Stimulated activated CD4-positive, alpha-beta T cell treated with anti-CD3 and anti-CD28 coated beads, Interleukin-4, amount 100 ng/mL, for 24 hours (primary cell): ENCODE measurements at places on chromosomes 5 and 9.

DNA sequence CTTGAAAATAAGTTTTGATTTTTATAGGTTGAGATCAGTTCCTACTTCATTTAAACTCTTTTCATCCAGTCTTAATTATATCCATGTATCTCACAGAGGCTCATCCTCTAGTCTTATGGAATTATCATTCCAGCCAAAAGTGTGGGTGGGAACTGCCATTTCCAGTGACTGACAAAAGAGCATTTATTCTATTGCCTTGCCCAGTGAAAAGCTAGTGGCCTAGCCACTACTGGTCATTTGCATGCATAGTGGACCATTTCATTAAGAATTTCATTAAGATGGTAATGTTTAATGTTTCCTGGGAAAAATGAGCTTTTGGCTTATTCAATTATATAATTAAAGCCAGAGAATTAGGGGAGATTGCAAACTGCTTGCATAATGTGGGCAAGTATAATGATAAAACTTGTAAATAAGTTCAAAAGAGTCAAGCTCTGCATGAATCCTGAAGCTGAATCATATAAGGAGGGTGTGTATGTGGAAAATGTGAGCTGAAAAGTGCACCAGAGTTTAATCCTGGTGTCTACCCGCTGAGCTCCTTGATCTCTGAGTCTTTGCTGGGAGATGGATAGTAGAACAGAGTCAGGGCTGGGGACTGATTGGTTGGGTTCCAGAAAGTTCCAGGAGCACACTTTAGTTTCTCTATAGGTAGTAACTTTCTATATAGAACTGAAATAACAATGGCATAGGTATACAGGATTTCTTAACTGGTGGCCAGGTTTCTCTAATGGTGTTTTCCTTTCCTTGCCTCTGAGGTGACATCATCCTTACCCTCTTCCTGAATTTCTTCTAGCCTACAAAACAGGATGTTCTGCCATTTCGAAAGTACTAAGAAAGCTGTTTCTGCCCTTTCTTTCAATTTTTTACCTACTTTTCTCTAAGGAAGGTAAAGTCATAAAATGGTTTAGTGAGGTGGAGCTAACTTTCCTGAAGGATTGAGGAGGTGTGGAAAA is 78.5 kb downstream of the KIF4B start:
- no peak for DNase-seq

DNA sequence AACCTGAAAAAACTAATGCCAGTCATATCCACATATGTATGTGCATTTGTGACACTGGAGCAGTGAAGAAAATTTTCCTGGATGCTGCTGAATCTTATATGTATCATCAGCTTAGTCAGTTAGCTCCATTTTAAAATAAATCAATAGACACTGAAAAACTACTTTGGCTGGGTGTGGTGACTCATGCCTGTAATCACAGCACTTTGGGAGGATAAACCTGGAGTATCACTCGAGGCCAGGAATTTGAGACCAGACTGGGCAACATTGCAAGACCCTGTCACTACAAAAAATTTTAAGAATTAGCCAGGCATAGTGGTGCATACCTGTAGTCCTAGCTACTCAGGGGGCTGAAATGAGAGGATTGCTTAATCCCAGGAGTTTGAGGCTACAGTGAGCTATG is 511.0 kb upstream of the TLE4 start:
- DNase-seq: no peak

- DNase-seq: no peak
Measured at GRCh38 chr9:126307322-126308061, 19.1 kb upstream of the MVB12B start.

DNA sequence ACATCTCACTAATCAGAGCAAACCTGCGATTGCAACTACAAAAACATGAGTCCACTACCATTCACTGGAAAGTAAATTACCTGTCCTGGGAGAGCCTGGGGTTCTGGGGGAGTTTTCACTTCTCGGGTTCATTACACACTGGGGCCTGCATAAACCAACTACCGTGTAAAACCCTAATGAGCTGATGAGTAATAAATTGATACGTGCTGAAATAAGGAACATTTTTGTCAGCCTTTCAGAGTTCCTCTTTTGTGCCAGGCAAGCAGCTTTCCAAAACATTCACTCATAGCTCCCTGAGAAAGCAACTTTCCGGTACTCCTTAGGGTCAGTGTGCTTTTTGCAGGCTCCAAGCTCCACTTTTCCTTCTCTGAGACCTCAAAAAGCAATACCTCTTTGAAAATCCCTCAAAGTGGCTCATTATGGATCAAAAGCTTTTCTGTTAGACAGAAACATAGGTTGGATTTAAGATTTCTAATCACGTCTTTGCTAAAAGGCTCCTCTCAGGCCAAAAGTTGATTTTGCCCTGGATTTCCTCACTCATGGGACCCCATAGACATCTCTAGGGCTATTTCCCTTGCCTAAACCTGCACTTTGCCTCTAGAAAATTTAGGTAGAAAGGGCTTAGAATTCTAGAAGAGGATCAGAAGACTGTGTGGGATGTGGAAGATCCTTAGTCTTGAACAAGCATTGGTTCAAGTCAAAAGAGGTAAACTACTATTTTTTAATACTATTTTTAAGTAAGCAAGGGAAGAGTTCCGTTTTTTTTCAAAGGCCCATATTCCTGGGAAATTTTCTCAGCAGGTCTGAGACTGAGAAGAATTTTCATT is 74.8 kb downstream of the ST8SIA4 start:
- peak; percentile 25 for DNase-seq

DNA sequence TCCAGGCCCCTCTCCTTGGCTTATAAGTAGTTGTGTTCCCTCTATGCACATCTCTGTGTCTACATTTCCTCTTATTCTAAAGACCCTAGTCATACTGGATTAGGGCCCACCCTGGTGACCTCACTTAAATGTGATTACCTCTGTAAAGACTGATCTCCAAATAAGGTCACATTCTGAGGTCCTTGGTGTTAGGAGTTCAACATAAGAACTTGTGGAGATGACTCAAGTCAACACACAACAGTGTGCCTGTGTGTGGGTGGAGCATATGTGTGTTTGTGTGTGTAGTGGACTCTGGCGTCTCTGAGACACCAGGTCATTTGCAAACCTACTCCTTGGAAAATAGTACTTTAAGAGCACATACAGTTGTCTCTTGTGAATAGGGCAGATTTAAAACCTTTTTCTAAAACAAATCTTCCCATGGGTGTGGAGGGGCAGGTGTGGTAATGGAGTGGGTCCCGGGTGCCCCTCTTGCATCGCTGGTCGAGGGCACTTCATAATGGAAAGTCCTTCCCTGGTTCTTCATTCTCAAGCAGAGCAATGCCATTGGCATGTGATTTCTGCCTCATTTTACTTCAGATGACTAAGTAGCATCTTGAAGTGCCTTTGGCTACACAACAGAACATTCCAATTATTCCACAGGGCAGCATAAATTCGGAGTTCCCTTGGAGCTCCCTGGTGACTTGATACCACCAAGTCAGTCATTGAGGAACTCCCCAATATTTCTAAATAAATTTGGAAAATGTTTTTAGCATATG is 84.4 kb downstream of the C9orf152 start:
- no peak for DNase-seq

DNA sequence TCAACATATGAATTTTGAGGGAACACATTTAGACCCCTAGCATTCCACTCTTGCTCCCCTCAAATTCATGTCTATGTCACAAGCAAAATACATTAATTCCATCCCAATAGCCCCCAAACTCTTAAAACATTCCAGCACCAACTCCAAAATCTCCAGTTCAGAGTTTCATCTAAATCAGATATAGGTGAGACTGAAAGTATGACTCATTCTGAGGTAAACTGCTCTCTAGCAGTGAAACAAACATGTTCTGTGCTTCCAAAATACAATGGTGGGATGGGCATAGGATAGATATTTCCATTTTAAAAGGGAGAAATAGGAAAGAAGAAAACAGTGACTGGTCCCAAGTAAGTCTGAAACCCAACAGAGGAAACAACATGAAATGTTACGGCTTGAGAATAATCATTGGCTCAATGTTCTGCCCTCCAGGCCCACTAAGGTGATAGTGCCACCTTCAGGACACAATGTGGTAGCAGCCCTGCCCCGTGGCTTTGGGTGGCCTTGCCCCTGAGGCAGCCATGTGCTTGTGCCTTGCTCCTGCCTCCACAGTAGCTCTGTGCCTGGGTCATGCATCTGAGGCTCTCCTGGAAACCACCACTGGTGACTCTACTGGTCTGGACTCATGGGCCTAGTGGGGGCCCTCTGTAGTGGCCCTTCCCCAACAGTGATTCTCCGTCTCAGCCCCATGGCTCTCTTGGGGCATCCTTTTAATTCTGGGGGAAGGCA is 36.4 kb upstream of the IPPK start:
- DNase-seq: peak; percentile 31
